ENCODE measurements at places on chromosomes 6 and 20.
A peak's percentile ranks its signal among the peaks of the same experiment; 100 is the strongest.

GRCh38 chr6:139262519-139263300 is 29.1 kb downstream of the TXLNB start:
- DNase-seq, result no peak

GRCh38 chr6:89009624-89010059 is 46.2 kb upstream of the RNGTT start:
- DNase-seq, result no peak

GRCh38 chr6:34243901-34244884 is 4.6 kb downstream of the SMIM29 start:
- DNase-seq, result peak; percentile 98

- DNase-seq, result no peak
Measured at GRCh38 chr6:108168090-108168463, 2.3 kb downstream of the NR2E1 start.

GRCh38 chr6:110328259-110328658 is 29.9 kb downstream of the METTL24 start:
- no peak for DNase-seq

DNA sequence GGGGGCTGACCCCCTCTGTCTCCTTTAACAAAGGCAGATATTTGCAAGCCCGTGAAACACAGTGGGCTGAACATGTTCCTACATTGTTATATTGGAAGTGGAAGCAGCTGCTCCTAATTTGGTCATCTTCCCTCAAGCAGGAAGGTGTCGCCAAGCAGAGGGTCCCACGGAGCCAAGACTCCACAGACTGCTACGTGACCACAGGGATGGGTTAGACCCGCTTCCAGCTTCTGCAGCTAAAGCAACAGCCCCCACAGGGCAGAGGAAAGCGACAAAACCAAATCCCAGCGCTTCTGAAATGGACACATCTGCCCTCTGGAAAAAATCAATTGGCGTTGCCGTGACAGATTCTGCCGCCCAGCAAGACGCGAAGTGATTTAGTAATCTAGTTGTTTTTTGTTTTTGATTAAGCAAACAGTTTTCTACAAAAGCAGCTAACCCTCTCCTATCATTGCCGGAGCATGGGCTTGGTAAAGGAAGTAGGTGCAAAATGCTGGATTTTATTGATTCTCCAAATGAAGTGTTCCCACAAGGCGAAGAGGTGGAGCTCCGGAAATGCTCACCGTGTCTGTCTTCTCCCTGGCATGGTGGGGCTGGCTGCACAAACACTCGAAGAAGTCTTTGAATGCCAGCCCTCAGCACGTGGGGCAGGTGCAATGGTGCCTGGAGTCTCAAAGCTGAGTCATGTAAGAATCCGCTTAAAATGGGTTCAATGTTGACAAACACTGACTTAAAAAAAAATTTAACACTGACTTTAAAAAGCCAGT is 79.4 kb upstream of the FRMD1 start:
- DNase-seq, result no peak

DNA sequence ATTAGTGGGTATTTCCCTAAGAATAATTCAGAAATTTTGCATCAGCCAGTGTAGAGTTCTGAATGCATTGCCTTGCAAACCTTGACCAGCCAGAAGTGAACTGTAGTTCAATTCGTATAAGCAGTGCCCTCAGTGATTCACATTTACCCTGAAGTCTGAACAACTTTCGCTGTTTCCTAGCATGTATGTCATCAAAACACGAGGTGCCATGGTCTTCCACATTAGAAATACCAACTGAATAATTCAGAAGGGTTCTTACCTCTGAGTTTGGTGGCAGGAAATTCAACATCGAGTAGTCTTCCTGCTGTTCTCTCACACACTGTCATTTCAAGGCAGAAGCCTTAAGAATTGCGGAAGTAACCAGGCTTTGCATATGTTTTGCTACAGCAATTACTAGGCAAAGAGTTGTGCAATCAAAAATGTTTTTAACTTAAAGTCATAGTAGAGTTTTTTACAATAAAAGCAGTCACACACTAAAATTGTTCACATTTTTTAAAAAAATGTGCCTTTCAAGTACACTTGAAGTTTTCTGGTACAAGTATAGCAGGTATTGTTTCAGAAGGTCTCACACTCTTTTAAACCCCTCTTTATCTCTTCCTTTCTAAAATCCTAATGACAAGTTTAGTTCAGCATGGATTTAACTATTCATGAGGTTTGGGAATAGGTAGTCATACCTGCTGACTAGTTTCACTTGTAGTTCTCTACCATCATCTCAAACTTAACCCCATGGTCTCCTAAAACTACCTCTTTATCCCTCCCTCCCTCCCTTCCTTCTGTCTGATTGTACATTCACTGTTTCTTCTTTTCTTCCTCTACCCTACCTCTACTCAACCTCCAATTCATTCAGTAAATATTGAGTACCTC is 118.3 kb downstream of the STXBP5 start:
- peak; percentile 51 for DNase-seq

DNA sequence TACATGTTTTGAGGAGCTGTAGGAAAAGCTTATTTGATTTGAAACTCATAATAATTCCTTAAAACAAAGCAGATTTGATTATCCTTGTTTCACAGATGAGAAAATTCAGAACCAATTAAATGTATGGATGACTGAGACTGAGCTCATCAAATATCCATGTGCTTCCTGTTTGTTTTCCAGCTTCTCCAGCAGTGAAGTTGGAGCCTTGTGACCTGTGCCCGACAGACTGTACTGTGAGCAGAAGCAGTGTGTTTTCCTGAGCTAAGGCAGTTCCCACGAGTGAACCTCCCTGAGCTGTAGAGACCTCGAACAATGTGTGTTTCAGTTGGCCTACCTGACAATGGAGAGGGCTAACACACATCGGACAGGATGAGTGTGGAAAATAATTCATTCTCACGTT is 599.5 kb upstream of the NRSN1 start:
- DNase-seq, result peak; percentile 69

GRCh38 chr6:30074331-30075093 is 1.1 kb downstream of the RNF39 start:
- DNase-seq, result no peak

DNA sequence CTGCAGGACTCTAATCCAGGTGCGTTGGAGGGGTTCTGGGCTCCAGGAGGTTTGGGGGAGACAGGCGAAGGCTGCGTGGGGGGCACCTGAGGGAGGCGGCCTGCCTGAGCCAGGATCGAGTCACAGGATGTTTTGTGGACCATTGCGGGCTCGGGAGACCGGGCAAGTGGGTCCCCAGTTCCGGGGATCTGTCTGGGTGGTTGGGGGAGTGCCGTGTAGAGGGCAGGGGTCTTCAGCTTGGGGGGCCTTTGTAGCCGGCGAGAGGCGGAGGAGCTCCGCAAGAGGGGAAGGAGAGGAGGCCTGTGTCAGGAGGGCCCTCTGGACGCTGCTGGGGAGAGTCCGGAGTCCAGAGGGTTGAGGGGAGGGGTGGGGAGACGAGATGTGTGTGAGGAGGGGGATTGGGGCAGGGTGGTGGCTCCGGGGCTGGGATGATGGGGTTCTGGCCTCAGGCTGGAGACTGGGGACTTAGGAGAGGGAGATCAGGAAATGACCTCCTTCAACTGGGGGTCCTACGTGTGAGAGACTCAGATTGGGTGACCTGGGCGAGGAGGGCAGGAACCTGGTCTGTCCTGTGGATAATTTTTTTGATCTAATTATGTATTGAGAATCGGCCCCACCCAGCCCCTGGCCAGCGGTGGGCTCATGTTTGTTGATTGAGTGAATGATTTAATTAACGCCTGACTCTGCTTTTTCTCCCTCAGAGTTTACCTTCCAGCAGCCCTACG is 505 bp downstream of the SNAI1 start:
- DNase-seq, result no peak

GRCh38 chr6:149213829-149214228 is 103.7 kb upstream of the TAB2 start:
- DNase-seq, result peak; percentile 55

- DNase-seq, result no peak
Measured at GRCh38 chr6:169518451-169518850, 183.4 kb downstream of the WDR27 start.

- DNase-seq, result peak; percentile 97
Measured at GRCh38 chr6:31971993-31972708, at the start of gene DXO. DXO (minus strand) TSS chr6:31972138; CDS start chr6:31971675, 463 bp downstream.

- DNase-seq, result no peak
Measured at GRCh38 chr6:10576226-10576625, 55.1 kb downstream of the GCNT2 start.

- DNase-seq, result no peak
Measured at GRCh38 chr6:21965016-21965415, 331.8 kb downstream of the PRL start.

DNA sequence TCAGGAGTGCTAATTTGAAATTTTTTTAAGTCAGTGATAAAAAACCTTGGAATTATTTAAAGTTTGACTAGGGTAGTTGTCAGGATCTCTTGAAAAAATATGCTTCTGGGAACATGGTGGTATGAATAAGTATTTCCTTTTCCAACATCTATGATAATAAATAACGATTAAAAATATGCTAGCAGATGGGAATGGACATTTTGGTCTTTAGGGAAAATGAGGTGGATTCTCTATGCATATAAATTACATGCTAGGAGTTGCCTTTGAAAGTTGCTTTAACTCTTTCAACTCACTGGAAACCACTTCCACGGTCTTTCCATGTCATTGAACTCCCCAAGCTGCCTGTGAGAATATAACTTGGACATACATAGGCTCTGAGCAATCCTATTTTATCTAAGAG is 731.5 kb upstream of the MARCKS start:
- no peak for DNase-seq

GRCh38 chr20:11387189-11387754 is 530.4 kb upstream of the BTBD3 start:
- peak; percentile 51 for DNase-seq

DNA sequence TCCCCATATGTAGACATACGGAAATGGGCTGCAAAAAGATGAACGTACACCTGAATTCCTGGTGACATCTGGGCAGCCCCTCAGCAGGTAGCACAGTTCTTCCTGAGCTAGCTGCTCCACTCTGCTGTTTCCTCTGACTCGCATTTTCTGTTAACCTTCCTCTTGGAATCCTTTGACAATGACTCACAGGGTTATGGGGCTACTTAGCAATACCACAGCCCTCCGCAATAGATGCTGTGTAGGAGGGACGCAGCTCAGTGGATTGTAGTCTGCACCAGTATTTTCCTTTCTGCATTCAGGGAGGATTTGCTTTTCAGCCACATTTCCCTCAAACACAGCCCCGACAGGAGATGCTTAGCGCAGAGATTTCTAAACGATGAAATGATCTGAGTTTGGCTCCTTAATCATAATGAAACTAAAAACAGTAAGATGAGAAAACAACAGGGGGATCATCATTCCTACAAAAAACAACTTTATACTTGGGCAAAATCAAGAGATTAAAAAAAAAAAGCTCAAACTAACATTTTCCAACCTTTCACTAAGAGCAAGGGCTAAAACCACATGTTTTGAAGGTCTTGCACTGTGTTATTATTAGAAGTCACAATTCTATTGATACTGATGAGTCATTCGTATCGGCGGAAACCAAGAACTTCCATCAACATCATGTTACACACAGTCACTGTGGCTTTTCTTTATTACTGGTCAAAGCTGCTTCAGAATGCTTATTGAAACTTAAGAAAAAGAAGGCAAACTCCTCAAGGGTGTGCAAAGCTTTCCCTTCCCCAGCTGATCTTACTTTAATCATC is 12.2 kb downstream of the BACH2 start:
- DNase-seq, result peak; percentile 84

DNA sequence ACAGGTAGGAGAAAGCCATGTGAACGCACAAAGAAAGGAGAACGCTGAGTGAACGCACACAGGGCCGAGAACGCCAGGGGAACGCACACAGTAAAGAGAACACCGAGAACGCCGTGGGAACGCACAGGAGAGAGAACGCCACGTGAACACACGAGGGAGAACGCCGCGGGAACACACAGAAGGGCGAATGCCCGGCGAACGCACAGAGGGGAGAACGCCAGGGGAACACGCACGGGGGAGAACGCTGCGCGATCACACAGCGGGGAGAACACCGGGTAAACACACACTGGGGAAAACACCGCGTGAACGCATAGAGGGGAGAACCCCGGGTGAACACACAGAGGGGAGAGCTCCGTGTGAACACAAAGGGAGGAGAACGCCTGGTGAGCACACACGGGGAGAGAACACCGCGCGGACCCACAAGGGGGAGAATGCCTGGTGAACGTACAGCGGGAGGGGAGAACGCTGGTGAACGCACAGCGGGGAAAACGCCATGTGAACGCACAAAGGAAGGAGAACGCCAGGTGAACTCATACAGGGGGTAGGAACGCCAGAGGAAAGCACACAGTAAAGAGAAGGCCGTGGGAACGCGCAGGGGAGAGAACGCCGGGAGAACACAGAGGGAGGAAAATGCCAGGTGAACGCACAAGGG is 55.3 kb downstream of the RNASET2 start:
- DNase-seq, result no peak

- DNase-seq, result no peak
Measured at GRCh38 chr20:35893942-35894341, 60.4 kb downstream of the SCAND1 start.

DNA sequence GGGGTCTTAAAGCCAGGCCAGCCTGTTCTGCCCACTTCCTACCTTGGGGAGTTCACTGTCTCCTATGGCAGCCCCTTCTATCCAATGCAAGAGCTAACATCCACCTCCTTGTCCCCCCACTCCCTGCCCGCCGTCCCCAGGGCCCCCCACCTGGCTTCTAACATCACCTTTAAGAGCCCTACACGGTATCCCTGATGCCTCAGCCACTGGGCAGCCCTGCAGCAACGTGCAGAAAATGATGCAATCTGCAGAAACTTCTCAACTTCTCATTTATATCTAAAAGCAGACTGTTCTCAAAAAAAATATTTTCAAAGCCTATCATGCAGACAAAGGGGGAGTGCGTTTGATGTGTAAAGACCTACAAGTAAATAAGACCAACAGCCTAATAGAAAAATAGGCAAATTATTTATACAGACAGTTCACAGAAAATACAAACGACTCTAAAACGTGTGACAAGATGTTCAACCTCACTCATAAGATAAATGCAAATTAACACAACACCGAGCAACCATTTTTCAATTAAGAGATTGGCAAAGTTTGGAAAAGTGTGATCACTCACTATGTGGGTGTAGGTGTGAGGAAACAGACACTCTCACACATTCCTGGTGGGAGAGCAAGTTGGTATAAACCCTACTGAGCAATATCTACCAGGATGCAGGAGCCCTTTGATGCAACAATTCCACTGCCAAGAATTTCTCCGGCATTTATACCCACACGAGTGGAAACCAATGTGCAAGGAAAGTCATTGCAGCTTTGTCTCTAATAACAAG is 15.1 kb upstream of the HCK start:
- no peak for DNase-seq

DNA sequence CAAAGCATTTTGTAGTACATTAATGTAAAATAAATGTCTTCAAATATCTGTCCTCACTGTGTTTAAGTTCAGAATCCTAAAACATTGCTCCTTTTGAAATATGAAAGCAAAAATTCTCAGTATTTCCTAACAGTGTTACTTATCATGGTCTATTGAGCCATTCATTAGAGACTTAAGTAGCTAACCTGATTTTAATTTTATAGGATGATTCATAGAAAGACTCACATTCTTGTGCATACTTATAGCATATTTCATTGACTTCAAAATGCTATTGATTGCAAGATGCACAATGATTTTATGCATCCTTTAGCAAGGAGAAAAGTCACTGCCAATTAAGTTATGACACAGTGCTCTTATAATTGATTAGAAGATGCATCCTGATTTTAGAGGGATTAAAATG is 85.7 kb downstream of the HIVEP1 start:
- DNase-seq, result peak; percentile 59
